ENCODE measurements at places on chromosomes 1 and 21.

DNA sequence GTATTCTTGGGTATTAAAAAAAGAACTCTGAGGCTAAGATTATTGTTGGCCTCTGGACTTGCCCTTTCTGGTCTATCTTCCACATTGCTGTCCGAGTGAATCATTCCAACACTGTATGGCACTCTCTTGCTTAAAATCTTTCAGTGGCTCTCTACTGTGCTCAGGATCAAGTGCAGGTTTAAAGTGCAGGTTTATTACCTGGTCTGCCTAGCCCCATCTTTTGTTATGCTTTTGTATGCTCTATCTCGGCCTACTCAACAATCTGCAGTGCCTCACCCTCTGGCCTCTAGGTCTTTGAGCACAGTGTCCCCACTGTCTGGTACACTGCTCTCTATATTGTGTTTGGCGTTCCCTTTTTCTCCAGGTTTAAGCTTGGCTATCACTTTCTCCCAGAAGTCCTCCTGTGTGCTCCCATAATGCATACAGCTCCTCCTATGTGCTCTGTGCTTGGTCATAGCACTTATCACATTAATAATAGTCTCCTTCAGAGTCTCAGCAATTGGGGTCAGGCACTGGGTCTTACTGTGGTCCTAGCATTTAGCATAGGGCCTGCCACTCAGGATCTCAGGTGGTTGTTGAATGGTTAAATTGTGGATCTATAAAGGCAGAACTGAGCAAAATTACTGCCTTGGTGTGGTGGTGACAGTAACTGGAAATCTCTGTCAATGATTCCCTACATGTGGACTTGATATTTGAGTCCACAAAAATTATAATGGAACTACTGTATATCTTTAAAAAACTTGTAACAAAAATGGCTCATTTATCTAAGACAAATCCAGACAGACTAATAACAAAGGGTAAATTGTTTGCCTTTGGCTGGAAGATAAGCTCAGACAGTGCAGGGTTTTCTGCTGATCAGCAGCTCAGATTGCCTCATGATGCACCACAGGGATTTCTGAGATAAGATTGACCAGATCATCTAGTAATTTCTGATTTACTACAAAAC lies 10.6 kb upstream of the LDLRAD1 start:
- no peak for DNase-seq

GRCh38 chr1:180152588-180152987 lies 2.1 kb upstream of the QSOX1 start:
- no peak for DNase-seq

DNA sequence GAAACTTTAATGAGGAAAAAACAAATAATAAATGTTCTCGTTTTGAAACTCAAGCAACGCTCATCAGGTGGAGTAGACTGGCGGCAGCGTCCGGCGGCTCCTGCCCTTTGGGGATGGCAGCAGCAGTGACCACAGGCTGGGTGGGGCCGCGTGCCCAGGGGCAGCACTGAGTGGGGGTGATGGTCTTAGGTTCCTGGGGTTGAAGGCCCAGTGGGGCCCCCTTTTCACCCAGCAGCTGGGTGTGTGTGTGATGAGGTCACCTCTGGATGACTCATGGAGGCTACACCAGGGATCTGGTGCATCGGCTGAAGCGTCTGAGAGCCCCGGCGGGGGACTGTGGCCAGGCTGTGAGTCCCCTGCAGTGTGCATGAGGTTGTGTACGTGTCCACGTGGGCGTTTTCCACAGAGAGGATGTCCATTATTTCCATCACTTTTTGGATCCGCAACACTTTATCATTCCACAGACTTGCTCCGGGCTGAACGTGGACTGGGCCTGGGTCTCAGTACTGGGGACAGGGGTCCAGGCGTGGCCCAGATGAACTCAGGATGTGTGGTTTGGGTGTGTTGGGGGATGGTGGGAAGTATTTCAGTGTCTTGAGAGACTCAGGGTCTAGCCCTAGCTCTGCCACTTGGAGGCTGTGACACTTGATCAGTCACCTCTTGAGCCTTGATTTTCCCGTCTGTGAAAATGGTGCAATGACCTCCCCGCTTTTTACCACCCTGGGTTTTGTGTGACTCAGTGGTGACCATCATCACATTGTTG lies 25.6 kb downstream of the LDLRAP1 start:
- DNase-seq, result no peak

GRCh38 chr1:22317231-22317919 lies 134.3 kb upstream of the ZBTB40 start:
- DNase-seq, result no peak

GRCh38 chr1:172638885-172639831 lies 19.7 kb upstream of the FASLG start:
- DNase-seq, result peak; percentile 88

DNA sequence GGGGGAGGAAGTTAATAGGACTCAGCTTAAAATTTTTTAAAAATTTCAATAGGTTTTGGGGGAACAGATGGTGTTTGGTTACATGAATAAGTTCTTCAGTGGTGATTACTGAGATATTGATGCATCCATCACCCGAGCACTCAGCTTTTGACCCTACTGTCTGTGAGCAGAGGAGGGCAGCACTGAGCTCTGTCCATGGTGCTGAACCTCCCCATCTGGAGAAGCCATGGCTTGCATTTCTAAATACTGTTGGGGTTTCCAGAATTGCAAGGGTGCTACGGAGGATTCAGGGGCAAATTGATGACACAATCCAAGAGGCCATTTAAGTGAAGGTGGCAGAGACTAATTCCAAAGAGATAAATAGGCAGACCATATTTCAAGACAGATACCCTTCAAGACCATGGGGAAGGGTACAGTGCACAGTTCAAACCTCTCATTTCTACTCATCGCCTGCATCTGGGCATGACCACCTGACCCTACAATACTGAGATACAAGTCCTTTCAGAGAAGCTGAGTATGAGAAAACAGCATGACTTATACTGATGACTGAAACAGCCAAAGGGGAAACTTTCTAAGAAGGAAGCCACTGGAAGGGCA lies 17.2 kb downstream of the SYT2 start:
- peak; percentile 34 for DNase-seq

GRCh38 chr21:43644609-43645008 lies 14.7 kb downstream of the HSF2BP start:
- DNase-seq, result no peak

DNA sequence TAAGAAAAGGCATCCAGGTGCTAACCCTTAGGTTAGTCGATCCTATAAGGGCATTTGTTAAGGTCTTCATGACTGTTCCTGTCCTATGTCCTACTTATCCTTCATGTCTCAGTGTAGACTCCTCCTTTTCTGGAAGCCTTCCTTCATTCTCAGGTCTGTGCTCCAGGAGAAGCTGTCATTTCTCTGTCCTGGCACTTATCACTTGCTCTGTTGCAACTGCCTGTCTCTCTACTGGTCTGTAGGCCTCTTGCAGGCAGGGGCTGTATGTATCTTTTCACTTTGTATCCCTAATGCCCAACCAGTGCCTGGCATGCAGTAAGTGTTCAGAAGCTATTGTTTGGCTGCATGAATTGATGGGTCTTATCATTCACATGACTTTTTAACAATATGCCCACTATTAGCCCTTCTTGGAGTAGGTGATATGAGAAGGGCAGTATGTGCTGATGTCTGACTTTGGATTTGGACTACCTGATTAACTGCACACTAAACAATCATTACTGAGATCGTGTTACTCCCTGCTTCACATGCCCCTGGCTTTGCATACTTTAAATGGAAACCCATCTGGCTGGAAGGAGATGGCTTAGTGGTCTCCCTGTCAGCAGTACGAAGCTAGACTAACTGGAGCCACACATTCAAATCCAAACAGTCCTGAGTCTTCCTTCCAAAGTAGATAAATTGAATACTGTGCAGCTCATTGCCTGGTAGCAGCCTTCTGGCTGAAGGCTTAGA lies 88.8 kb downstream of the RGL1 start:
- DNase-seq, result no peak

- DNase-seq, result no peak
Observed at GRCh38 chr21:45317398-45318145, 29.9 kb upstream of the POFUT2 start.

DNA sequence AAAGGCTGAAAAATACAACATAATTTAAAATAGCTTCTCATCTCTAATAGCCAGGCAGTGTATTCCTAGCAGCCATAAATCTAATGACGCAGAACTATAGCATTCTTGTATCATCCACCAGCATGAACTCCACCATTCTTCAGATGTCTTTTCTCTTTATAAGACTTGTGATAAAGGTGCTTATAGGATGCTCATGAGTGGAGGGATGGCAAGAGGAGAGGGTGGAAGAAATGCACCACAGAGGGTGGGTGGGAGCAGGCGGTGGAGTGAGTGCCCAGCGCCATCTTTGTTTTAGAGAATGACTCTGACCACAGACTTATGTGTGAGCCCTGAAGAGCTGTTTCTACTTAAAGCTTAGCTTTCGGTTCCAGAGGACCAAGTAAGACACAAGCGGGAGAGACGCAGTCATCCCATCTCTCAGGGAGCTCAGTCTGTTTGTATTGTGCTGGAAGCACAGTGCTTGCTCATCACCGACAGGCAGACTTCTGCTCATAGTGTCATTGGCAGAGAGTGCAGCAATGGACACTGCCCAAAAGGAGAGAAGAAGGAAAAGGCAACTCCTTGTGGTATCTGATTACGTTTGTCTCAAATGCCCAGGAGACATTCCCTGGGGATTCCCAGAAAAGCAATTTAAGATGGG lies 65.6 kb downstream of the KCNJ15 start:
- no peak for DNase-seq

- DNase-seq, result no peak
Observed at GRCh38 chr1:117375327-117375726, 8.1 kb downstream of the MAN1A2 start.

DNA sequence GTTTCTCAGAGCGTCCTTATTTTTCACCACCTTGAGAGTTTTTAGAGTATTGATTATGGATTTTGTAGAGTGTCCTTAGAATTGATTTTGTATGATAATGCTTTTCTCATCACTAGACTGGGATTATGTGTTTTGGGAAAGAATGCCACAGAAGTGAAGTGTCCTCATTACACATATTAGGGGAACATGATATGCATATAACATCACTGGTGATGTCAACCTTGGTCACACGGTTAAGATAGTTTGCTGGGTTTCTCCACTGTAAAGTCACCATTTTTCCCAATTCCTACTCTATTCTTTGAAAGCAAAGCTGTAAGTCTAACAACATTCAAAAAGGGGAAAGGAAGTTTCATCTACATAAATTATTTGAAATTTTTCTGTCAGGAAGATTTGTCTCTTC lies 39.6 kb upstream of the PALMD start:
- DNase-seq, result no peak

DNA sequence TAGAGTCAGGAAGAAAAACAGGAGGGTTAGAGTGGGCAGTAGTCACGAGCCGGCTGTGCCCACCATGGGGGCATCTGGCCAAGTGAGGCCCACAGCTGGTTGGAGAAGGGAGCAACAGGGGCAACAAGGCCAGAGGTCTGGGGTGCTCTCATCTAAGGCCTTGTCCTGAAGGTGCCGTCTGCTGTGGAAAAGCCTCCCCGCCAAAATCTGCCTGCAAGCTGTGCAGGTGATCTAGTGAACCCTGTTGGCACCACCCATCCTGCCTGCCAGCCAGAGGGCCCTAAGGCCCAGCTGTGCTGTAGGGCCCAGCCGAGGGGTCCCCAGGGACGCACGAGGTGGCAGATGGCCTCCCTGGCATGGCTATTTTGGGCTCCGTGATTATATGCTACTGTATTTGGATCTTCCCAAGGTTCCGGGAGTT lies 51.3 kb downstream of the LGR6 start:
- no peak for DNase-seq

DNA sequence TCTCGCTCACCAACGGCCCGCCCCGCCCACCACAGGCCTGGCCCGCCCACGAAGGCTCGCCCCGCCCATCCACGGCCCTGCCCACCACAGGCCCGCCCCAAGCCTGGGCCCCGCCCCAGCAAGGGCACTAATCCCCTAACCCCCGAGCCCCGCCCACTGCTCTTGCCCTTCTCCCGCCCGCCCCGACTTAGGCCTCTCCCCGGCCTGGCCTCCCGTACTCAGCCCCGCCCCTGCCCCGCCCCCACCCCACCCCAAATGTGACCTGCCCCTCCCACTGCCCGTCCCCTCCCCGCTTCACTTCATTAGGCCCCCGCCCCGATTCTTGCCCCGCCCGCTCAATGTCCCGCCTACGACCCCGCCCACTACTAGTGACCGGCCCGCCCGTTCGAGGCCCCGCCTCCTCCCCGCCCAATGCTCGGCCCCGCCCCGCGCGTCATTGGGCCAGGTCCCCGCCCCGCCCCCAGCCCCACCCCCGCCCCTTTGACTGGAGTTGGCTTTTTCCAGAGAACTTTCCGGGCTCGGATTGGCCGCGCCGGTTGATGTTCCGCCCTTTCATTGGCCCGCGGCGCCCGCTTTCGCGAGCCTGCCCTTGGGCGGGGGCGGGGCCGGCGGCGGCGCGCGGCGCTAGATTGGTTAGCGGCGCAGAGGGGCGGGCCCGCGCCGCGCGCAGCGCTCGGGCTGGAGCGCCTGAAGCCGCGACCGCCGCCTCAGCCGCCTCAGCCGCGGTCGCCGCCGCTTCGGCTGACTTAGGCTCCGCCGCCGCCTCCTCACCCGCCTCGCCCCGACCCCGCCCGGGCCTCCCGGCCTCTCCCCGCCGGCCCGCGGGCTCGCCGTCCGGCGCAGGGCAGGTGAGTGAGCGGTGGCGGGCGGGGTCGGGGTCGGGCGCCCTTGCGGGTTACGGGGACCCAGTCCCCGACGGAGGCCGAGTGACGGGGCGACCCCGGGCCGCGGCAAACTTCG lies at the start of gene PCBP3:
PCBP3 (plus strand) TSS at position 705 of the 960 bp plus-strand sequence. CDS start 206,361 bp downstream, outside the sequence.
- peak; percentile 94 for DNase-seq

DNA sequence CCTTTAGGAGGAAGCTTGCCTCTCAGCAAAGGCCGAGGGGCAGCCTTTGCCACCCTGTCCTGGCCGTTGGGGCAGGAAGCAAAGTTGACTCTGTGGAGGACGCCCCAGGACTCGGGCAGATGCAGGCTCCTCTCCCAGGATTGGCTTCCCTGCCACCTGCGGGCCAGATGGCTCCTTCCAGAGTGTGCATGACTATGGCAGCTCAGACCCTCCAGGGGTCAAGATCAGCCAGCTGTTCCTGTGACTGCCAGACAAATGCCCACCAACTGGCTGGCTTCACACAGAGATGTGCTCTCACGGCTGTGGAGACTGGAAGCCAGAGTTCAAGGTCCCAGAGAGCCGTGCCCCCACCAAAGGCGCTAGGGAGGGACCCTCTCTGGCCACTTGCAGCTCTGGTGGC lies 87.0 kb upstream of the VAMP3 start:
- no peak for DNase-seq

DNA sequence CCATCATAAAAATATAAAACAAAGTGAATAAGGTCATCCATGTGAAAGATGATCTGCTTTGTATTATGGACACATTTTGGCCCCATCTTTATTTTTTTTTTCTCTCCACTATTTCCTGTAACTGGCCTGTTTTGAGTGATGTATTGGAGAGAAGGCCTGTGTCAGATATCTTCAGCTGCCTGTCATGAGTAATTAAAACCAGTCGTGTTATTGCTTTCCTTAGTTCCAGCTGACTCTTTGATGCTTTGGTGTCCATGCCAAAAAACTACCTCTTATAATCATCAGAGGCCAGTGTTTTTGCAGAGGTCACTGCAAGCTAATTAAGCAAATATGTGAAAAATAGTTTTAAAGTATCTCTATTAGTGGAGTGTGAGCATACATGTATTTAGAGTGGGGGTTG lies 29.7 kb downstream of the NTMT2 start:
- DNase-seq, result no peak
